SHP77 treated with DMSO at 0.1 percent for 48 hours (cell line): ENCODE measurements at places on chromosomes 16 and 17.
A peak's percentile ranks its signal among the peaks of the same experiment; 100 is the strongest.

DNA sequence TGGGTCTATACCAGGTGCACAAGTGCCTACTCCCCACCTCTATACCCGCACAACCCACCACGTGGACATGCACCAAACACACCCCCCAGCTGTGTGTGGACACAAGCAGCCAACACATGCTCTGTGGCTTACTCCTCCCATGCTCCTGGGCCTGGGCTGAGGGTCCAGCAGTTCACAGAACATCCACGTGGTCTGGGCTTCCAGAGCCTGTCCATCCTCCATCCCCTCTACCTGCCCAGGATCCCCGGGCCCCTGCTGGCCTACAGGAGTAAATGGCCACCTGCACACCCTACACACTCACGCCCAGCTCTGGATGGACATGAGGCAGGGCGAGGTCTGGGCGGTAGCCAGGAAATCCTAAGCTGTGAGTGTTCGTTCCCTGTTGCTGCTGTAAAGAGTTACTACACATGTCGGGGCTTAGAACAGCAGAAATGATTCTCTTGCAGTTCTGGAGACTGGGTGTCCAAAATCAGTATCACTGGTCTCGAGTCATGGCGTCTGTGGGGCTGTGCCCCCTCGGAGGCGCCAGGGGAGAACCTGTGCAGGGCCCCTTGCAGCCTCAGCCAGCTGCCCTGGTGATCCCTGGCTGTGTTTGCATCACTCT is 15.0 kb upstream of the RAI1 start:
- DNase-seq = no peak

GRCh38 chr16:77858060-77858459 is 69.7 kb downstream of the VAT1L start:
- no peak for DNase-seq

DNA sequence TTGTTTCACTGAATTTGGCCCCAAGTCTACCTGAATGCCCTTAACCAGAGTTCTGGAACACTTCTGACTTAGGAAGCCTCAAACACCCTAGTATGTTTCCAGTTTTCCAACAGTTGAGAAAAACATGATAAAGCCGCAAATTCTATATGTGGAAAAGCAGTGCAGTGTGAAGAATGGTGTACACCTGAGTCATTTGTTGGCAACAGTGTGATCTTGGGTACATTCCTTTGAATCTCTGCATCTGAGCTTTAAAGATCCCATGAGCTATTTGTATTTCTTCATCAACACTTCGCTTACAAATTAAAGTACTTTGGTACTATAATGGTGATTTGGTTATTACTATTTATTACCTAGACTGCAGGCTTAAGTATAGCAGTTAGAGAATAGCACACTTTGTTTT is 93.6 kb upstream of the TBX2 start:
- no peak for DNase-seq

GRCh38 chr17:17313350-17313991 is 10.3 kb downstream of the NT5M start:
- peak; percentile 79 for DNase-seq

GRCh38 chr17:62725791-62726249 is 82.3 kb downstream of the MARCHF10 start:
- no peak for DNase-seq

DNA sequence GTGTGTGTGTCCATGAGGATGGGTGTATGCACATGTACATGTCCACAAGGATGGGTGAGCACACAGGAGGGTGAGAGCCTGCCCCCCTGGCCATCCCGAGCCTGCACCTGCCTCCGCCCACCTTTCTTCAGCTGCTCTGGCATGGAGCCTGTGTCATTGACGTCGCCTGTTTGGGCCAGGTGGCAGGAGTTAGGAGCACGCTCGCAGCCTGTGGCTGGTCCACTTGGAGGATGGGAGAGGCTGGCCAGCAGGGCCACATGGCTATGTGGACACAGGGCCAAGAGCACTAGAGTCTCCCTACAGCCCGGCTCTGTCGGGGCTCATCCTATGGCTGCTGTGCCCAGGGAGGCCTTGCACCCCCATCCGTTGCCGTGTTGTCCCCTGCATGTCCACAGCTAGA is 21.4 kb downstream of the BAHCC1 start:
- peak; percentile 96 for DNase-seq

DNA sequence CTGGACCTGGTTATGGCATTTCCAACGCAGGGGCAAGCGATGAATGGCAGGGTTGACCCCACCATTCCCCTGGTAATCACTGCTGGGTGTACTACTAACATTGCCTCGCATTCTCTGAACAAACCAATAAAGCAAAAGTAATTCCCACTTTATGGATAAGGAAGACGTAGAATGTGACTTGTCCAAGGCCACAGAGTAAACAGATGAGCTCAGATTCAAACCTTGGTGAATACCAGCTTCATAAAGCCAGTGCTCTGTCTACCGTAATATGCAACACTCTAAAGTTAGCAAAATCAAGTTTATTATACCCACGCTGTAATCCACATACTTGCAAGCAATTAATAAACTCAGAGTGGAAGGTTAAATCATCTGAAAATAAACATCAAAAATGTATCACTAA is 59.6 kb downstream of the ANKFY1 start:
- no peak for DNase-seq

GRCh38 chr17:46822388-46822921 is 4.0 kb upstream of the WNT3 start:
- no peak for DNase-seq

- DNase-seq = no peak
Observed at GRCh38 chr17:39729280-39729851, 966 bp downstream of the MIEN1 start.
